Activated CD4-positive, CD25-positive, alpha-beta regulatory T cell (primary cell): ENCODE measurements at places on chromosomes 13 and 19.

GRCh38 chr13:111326981-111327642 lies 6.7 kb downstream of the TEX29 start:
- DNase-seq: no peak

DNA sequence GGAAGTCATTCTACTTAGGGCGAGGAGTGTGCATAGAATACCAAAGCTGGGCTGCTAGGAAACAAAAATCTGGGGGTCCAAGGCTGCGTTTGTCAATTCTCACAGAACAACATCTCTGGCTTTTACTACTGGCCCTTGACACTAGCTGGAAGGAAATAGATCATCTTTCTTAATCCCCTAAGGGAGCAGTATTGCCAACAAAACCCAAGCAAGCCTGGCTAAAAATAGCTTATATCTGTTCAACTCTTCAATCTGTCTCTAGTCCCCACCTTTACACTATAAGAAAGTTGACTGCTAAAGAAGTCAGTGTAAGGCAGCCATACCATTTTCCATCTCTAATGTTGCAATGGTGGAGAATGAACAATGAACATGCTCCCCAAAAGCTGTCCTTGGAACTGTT lies 107.8 kb upstream of the SPRY2 start:
- DNase-seq: no peak

- DNase-seq: no peak
These were observed 102.5 kb upstream of the ZNF536 start for GRCh38 chr19:30269638-30270037.

DNA sequence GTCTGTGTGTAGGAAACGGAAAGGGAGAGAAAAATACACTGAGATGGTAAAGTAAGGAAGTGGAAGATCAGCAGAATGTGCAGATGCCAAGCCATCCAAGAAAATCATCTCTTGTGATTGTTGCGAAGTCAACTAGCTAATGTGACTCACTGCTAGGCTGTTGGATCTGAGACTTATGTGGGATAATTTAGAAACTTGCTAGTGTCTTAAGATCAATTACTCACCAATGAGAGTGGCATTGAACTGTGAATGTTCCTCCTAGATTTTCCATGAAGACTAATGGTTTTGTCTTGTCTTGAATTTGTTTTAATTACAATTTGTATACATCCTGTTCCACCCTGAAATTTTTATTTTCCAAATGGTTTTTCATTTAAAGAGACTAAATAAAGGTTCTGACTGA lies 771.6 kb downstream of the EFNB2 start:
- DNase-seq: no peak

DNA sequence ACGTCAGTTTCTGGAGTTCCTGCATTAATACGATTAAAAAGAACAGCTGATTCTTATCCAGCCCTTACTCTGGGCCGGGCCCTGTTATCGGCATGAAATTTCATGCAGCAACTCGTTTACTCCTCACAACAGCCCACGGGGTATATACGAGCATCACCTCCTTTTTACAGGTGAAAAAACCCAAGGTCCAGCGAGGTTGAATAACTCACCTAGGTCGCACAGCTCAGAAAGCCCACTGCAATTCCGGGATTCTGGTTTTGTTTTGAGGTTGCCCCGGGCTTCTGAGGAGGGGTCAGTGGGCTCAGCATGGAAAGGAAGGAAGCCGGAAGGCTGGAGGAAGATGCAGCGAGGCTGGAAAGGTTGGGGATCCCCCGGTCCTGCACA lies 577 bp upstream of the ACP7 start:
- DNase-seq: no peak

DNA sequence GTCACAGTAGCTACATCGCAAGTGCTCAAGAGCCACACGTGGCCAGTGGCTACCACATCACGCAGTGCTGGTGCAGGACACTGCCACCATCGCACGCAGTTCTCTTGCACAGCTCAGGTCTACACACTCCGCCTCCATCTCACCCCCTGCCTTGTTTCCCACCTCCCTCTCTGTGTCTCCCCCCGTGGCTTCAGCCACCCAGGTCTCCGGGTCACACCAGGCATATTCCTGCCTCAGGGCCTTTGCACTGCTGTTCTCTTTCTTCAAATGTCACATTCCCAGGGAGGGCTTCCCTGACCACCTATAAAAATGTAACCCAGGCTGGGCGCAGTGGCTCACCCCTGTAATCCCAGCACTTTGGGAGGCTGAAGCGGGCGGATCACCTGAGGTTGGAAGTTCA lies 10.6 kb downstream of the CCDC8 start:
- no peak for DNase-seq

DNA sequence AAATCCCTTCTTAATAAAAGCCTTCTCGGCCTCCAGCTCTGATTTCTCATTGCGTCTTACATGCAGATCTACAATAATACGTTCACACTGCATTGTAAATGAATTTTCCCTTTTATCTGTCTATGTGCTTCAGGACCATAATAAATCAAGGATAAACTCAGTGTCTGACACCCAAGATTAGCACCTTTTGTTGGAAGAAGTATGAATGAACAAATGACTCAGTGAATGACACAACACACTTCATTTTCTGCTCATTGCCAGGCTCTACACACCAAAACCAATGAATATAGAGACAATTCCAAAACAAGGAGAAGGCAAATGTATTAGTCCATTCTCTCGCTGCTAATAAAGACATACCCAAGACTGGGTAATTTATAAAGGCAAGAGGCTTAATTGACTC lies 1224.4 kb downstream of the EFNB2 start:
- DNase-seq: no peak

DNA sequence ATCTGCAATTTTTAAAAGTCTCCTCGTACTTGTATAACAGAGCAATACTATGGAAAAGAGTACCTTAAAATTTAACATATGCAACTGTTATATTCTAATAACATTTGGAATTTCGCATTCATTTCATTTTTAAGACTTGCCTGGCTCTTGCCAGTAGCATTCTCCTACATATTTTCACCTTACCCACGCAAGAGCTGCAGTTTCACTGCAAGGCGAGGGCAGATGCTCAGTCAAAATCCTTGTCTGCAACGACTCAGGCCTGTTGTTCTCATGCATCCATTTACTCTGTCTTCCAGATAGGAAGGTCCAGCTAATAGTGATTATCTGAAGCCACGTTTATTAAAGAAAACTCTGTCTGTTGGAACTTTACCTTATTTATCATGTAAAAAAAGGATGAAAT lies 227.0 kb upstream of the RFC3 start:
- no peak for DNase-seq

DNA sequence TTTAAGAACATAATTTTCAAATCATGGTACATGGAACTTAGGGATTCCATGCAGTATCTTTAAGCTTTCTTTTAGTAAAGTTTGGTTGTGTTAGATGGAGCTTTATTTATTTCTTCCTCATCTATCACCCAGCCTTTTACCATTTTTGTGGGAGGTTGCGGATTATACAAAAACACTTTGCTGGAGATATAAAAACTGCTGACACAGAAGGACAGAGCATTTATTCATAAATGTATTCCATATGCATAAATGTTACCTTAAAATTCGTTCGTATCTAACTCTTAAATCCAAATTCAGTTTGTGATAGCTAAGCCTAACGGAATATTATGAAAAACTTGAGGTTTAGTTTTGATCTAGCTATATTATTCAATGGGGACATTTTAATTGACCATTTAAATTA lies 143.3 kb downstream of the TDRD3 start:
- DNase-seq: no peak

DNA sequence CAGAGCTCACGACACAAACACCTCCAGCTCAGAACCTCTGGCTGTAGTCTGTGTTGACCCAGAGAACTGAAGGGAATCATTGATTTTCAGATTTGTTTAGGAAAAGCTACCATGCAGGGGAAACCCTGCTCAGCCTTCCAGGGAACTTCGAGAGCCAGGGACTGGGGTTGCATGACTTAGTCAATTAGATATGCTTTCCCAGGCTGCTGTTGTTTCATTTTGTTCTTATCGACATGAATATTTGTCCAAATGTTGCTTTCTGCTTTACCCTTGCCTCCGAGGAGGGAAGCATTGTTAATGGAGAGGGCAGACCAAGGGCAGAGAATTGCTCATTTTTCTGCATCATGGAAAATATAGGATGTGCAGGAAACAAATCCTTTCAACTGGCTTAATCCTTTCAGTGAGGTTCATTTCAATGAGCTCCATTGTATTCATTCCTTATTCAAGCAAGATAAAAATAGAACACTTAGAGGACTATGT lies 82.5 kb downstream of the KLF5 start:
- DNase-seq: no peak

GRCh38 chr13:32040689-32041088 lies 9.1 kb downstream of the FRY start:
- no peak for DNase-seq

- DNase-seq: no peak
These were observed 310.4 kb downstream of the SPRY2 start for GRCh38 chr13:80030491-80030890.

DNA sequence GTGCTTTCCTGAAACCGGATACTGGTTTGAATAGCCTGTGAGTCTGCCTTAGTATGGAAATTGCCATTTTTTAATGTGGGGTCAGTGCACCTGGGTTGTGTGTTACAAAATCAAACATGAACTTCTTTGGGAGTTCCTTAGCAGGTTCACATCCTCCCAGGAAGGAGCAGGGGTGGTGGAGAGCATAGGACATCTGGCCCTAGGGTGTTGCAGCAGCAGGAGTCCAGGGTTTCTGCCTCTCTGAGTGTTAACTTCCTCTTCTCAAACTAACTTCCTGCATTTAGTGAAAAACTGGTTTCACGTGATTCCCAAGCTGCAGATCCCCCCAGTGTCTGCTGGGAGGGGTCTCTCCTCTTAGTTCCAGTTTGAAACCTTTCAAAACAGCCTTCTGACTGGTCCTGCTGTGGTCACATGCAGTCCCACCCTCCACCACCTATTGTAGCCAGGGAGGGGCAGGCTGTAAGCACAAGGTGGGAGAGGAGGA lies 7.2 kb downstream of the RNASEH2B start:
- no peak for DNase-seq

- DNase-seq: no peak
These were observed 38.4 kb downstream of the SPRYD7 start for GRCh38 chr13:49897713-49898112.

GRCh38 chr13:43473437-43473836 lies 313.3 kb downstream of the ENOX1 start:
- DNase-seq: no peak

- no peak for DNase-seq
These were observed 23.7 kb downstream of the TPP2 start for GRCh38 chr13:102620516-102620915.

DNA sequence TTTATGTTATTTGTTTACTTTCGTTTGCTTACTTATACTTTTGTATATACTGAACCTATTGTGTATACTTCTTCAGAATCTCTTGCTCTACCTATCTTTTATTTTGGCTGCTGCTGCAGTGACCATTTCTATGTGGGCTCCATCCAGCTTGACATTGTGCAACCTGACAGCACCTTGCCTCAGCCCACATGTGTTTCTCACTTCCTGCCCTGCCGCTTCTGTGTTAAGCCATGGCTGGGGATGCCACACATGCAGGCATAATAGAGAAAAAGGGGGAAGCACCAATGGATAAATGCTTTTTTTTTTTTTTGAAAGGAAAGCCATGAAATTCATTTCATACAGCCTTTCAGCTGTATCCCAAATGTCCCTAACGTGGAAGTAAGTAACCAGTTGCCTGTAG lies 147.6 kb downstream of the RBM26 start:
- DNase-seq: no peak

DNA sequence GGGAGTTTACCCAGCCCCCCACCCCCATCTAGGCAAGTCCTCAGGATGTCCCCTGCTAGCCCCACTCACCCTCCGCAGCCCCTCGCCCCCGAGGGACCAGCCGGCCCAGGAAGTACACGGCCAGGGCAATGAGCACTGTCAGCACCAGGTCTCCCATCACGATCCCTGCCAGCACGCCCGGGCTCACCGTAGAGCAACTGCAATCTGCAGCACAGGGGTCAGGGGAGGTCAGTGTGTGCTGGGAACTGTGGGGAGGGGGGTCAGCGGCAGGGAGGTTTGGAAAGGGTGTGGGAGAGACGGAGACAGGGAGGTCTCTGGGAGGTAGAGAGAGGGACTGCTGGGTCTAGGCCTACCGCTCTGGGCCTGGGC lies 734 bp downstream of the TYROBP start:
- DNase-seq: no peak

DNA sequence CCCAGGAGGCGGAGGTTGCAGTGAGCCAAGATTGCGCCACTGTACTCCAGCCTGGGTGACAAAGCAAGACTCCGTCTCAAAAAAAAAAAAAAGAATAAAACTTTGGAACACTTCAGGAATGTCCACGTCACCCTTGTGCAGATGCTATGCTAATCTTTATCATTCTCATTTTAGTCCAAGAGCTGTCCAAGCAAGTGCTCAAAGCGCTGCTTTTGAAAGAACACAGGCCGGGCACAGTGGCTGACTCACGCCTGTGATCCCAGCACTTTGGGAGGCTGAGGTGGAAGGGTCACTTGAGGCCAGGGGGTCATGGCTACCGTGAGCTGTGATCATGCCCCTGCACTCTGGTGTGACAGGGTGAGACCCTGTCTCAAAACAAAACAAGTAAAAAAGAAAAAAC lies 11.1 kb upstream of the UQCR11 start:
- no peak for DNase-seq

GRCh38 chr13:108911807-108912206 lies 282.4 kb downstream of the MYO16 start:
- DNase-seq: no peak
